ENCODE measurements at places on chromosomes 7 and 10. TPM values are rescaled to one million over a fixed set of nuclear protein-coding genes. Genes with fewer than 3 reads are reported as not detected.

Gene LIPN
- 0.24 TPM for total RNA-seq

Gene SPDYE9
- total RNA-seq, result not detected

Gene ATOH7
- 0.60 TPM for total RNA-seq

Gene PALS2
- 29.3 TPM for total RNA-seq

Gene CXCL12
- 137 TPM for total RNA-seq

GRCh38 chr10:81548160-81548559 lies 326.8 kb upstream of the NRG3 start:
- H3K4me1 ChIP-seq, result no peaks in the 10 kb centered on the region
- DNase-seq, result no peak
- no peak overlapping the region for H3K27ac ChIP-seq
- H3K36me3 ChIP-seq, result no peaks in the 10 kb centered on the region
- no peak overlapping the region for H3K4me3 ChIP-seq
- H3K27me3 ChIP-seq, result no peaks in the 10 kb centered on the region

Gene NRAP
- total RNA-seq, result 0.05 TPM

- no peaks in the 10 kb centered on the region for H3K36me3 ChIP-seq
- no peak for DNase-seq
- H3K4me3 ChIP-seq, result no peak overlapping the region
- no peak overlapping the region for H3K27ac ChIP-seq
Measured at GRCh38 chr10:3263082-3263481, 90.5 kb upstream of the PITRM1 start.

- no peak for DNase-seq
- H3K4me3 ChIP-seq, result no peak overlapping the region
- peaks cover 17% of the 10 kb centered on the region for H3K4me1 ChIP-seq
Measured at GRCh38 chr7:50310361-50310760, 5.8 kb downstream of the IKZF1 start.

GRCh38 chr10:78028438-78029268 lies 662 bp downstream of the POLR3A start:
- peak overlapping the region; percentile 92 for H3K27ac ChIP-seq
- H3K36me3 ChIP-seq, result peaks cover 30% of the 10 kb centered on the region
- no peaks in the 10 kb centered on the region for H3K27me3 ChIP-seq
- peak overlapping the region; percentile 99 for H3K4me3 ChIP-seq

DNA sequence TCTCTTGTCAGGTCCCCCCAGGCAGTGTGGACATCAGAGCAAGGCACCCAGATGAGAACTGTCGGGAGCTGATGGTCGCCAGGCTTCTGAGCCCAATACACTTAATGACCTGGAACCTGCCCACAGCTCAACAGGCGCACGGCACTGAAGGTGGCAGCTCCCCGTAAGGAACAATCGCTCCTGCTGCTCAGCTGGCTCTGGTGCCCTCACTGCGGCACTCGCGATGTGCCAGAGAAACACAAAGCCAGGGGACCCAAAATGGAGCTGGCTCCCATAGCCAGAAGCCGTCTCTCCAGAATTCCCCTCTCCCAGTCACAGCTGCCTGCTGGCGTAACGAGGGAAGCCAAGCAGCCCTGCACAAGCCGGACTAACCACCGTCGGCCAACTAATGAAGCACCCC lies 6.3 kb downstream of the CALN1 start:
- DNase-seq, result no peak
- H3K27ac ChIP-seq, result no peak overlapping the region
- peaks cover 15% of the 10 kb centered on the region for H3K27me3 ChIP-seq
- no peaks in the 10 kb centered on the region for H3K36me3 ChIP-seq
- no peak overlapping the region for H3K4me3 ChIP-seq

DNA sequence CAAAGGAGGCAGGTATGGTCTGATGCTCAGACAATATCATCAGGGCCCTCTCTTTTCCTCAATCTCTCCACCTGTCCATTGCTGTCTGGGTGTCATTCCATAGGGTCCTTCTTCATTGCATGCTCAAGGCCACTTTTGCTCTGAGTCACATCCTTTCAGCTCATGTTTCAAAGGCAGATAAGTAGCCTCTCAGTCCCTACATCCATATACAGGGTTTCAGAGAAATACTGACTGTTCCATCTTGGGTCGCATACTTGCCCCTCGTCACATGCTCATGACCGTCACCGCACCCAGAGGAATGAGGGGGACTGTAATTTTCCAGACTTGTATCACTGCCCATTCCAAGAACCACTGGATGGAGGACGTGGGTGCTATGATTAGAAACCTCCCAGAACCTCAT lies 93.4 kb downstream of the FAM107B start:
- no peak overlapping the region for H3K4me3 ChIP-seq
- peaks cover 4% of the 10 kb centered on the region for H3K27me3 ChIP-seq
- H3K27ac ChIP-seq, result no peak overlapping the region
- no peak for DNase-seq
- no peaks in the 10 kb centered on the region for H3K4me1 ChIP-seq

Gene SH2D4B
- 0.07 TPM for total RNA-seq

GRCh38 chr10:96216775-96217174 lies 54.6 kb downstream of the BLNK start:
- no peaks in the 10 kb centered on the region for H3K27me3 ChIP-seq
- DNase-seq, result no peak
- peaks cover 6% of the 10 kb centered on the region for H3K36me3 ChIP-seq
- no peak overlapping the region for H3K4me3 ChIP-seq
- no peaks in the 10 kb centered on the region for H3K4me1 ChIP-seq

DNA sequence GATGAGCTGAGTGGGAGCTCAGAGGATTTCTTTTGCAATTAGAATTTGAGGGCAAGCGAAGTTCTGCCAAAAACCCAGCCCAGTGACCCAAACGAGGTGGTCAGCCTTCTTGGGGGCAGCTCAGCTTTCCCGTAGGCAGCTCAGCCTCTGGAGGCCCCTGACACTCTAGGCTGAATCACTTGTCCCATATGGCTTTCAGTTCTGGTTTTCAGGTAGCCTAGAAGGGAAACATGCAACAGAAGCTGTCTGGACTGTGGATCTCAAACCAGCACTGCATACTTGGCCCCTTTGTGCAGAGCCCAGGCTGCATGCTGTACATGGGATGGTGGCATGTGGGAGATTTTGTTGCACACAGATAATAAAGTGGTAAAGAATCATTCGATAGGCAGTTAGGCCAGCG lies 322.8 kb downstream of the ANKRD30A start:
- DNase-seq, result no peak
- no peak overlapping the region for H3K27ac ChIP-seq
- H3K4me3 ChIP-seq, result no peak overlapping the region
- H3K4me1 ChIP-seq, result no peaks in the 10 kb centered on the region
- no peaks in the 10 kb centered on the region for H3K36me3 ChIP-seq

DNA sequence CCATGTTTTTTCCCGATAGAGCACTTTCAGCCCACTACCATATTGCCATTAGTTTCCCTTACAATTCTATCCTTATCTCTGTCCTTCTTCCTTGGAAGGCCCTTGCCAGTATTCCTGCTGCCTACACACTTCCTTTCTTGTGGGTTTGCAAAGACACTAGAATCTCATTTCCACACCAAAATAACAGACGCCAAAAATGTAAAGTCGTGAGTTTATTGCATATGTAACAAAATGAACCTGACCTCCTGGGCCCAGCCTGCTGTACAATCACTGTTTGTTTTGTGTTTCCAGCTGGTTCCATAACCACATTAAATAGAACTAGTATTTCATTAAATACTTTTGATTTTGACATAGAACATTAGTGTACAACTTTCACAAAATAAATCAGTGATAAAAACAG lies 116.7 kb downstream of the SMURF1 start:
- H3K4me3 ChIP-seq, result no peak overlapping the region
- peaks cover 2% of the 10 kb centered on the region for H3K4me1 ChIP-seq
- DNase-seq, result no peak
- H3K27me3 ChIP-seq, result no peaks in the 10 kb centered on the region

- H3K36me3 ChIP-seq, result peaks cover 14% of the 10 kb centered on the region
- H3K4me1 ChIP-seq, result peaks cover 15% of the 10 kb centered on the region
- no peak overlapping the region for H3K27ac ChIP-seq
- H3K27me3 ChIP-seq, result peaks cover 3% of the 10 kb centered on the region
- no peak for DNase-seq
- no peak overlapping the region for H3K4me3 ChIP-seq
Measured at GRCh38 chr10:126111516-126111915, 215.2 kb downstream of the FANK1 start.

Measured in type B pancreatic cell (in vitro differentiated cells).